ENCODE measurements at places on chromosomes 2 and 18. TPM values are rescaled to one million over a fixed set of nuclear protein-coding genes. Genes with fewer than 3 reads are reported as not detected.
A peak's percentile ranks its signal among the peaks of the same experiment; 100 is the strongest.

GRCh38 chr18:80147037-80147417 lies 38.0 kb downstream of the ADNP2 start:
- peak overlapping the region; percentile 75 for H3K4me3 ChIP-seq
- H3K36me3 ChIP-seq: peaks cover 1% of the 10 kb centered on the region
- H3K27ac ChIP-seq: peak overlapping the region; percentile 56

Gene MEP1B
- total RNA-seq: not detected

Gene RNF181
- total RNA-seq: 96.4 TPM

Gene CCDC141
- total RNA-seq: 15.0 TPM

Gene GPBAR1
- 0.71 TPM for total RNA-seq

- H3K4me3 ChIP-seq: no peak overlapping the region
- no peak for DNase-seq
- H3K36me3 ChIP-seq: no peaks in the 10 kb centered on the region
Measured at GRCh38 chr2:100218552-100218951, 76.2 kb upstream of the AFF3 start.

- H3K36me3 ChIP-seq: no peaks in the 10 kb centered on the region
- H3K27me3 ChIP-seq: no peaks in the 10 kb centered on the region
- H3K4me1 ChIP-seq: no peaks in the 10 kb centered on the region
- no peak overlapping the region for H3K27ac ChIP-seq
- H3K4me3 ChIP-seq: no peak overlapping the region
- DNase-seq: no peak
Measured at GRCh38 chr2:138724729-138725459, 55.3 kb downstream of the NXPH2 start.

GRCh38 chr2:238922435-238922834 lies 74.5 kb downstream of the TWIST2 start:
- H3K27me3 ChIP-seq: no peaks in the 10 kb centered on the region
- H3K4me1 ChIP-seq: no peaks in the 10 kb centered on the region
- H3K36me3 ChIP-seq: no peaks in the 10 kb centered on the region
- H3K4me3 ChIP-seq: no peak overlapping the region
- DNase-seq: no peak

- no peak for DNase-seq
- peaks cover under 1% of the 10 kb centered on the region for H3K27me3 ChIP-seq
- H3K4me1 ChIP-seq: no peaks in the 10 kb centered on the region
- H3K4me3 ChIP-seq: no peak overlapping the region
Measured at GRCh38 chr2:200693836-200694470, 108.1 kb downstream of the AOX1 start.

Gene IL1RL1
- total RNA-seq: not detected

DNA sequence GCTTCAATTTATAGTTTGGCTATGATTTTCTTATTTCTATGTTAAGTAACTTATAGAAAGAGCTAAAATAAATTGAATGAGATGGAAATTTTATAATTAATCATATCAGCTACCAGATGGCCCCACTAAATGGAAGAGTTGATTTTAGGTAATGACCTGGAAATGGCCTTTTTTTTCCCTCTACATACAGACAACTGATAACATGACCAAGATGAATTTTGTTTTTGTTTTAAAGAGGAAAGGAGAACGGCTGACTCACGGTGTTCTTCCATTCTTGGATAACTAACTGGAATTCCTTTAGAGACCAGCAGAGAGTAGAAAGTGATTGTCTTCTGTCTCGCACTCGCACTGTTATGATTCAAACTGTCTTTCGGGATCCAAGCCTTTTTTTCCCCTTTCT lies 91.0 kb downstream of the TMEM185B start:
- H3K4me1 ChIP-seq: peaks cover 3% of the 10 kb centered on the region
- H3K4me3 ChIP-seq: no peak overlapping the region
- H3K27me3 ChIP-seq: no peaks in the 10 kb centered on the region
- no peak overlapping the region for H3K27ac ChIP-seq
- DNase-seq: no peak
- H3K36me3 ChIP-seq: peaks cover 22% of the 10 kb centered on the region

DNA sequence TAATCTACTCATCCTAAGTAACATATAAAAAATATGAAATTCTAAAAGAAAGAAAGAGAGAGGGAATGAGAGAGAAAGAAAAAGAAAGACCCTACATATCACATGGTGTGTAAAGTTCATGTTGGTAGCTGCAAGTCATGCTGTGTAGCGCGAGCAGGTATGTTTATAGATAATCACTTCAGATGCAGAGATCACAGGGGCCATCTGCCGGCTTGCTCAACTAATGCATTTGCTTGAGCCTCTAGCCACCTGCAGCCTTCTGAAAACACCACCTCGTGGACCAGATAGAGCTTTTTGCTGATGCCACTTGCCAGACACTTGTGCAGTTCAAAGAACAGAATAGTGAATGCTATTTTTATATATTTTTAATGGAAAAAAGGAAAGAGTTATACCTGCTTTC lies 37.6 kb downstream of the CDH7 start:
- H3K4me1 ChIP-seq: no peaks in the 10 kb centered on the region
- DNase-seq: no peak
- no peaks in the 10 kb centered on the region for H3K27me3 ChIP-seq
- H3K27ac ChIP-seq: no peak overlapping the region
- no peaks in the 10 kb centered on the region for H3K36me3 ChIP-seq

Gene NFATC1
- total RNA-seq: 46.9 TPM

GRCh38 chr2:67604360-67604759 lies 207.2 kb downstream of the ETAA1 start:
- no peaks in the 10 kb centered on the region for H3K27me3 ChIP-seq
- no peak for DNase-seq
- no peak overlapping the region for H3K27ac ChIP-seq
- no peak overlapping the region for H3K4me3 ChIP-seq
- no peaks in the 10 kb centered on the region for H3K4me1 ChIP-seq

Gene UGT1A3
- not detected for total RNA-seq
